ENCODE measurements at places on chromosomes 3 and 15.

DNA sequence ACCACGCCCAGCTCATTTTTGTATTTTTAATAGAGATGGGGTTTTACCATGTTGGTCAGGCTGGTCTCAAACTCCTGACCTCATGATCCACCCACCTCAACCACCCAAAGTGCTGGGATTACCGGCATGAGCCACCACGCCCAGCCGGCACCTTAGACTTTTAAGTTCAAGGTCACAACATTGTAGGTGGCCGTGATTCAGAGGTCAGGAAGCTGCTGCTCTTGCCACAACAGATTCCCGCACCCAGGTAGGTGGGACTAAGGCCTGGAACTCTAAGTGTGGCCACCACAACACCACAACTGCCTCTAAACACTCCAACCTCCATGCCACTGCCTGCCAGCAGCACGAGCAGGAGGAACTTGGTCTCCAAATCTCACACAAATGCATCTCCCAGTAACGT is 196.8 kb downstream of the STT3B start:
- no peak for DNase-seq

DNA sequence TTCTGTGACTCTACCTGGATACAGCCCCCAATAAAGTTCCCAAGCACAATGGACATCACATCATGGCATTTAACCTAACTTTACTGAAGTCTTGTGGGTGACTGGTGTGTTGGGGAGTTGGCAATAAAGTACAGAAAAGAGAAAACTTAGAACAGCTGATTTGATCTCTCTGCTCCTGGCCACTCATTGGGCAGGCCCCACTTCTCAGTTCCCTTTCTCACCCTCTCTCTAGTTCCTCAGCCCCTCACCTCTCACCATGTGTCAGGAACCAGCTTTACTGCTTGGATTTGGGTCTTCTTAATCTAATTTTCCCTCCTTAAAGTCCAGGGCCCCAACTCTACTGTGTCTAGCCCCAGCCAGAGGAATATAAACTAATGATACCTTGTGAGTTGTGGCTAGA is 713 bp upstream of the MUC13 start:
- no peak for DNase-seq

GRCh38 chr3:194496217-194496919 is 9.6 kb upstream of the ATP13A3 start:
- DNase-seq: no peak

- DNase-seq: no peak
Observed at GRCh38 chr3:197286678-197287077, 11.7 kb downstream of the DLG1 start.

- no peak for DNase-seq
Observed at GRCh38 chr3:73546961-73547360, 77.8 kb downstream of the PDZRN3 start.

GRCh38 chr3:24344784-24345439 is 149.7 kb downstream of the THRB start:
- DNase-seq: no peak

- no peak for DNase-seq
Observed at GRCh38 chr3:133967992-133968892, 61.5 kb downstream of the SLCO2A1 start.

- DNase-seq: no peak
Observed at GRCh38 chr3:118406562-118406961, 628.1 kb downstream of the IGSF11 start.

- DNase-seq: no peak
Observed at GRCh38 chr3:123327956-123328850, 120.7 kb downstream of the ADCY5 start.

DNA sequence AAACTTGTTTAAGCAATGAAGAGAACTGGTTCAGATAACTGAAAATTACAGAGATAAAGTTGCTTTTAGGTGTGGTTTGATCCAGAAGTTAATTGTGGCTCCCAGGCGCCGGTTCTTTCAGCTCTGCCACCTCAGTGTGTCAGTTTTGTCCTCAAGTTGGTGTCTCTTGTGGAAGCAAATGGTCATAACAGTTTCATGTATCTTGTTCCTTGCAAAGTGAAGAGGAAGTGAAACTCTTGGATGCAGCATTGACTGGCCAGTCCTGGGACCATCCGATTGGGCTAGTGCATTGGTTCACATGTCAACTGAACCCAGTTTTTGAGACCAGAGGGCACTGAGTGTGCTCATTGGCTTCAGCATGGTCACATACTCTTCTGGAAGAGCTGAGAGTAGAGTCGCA is 181.4 kb upstream of the GRM7 start:
- no peak for DNase-seq

- DNase-seq: no peak
Observed at GRCh38 chr15:90711418-90711824, 5.7 kb upstream of the BLM start.

GRCh38 chr15:68205954-68206539 is 915 bp upstream of the CALML4 start:
- DNase-seq: no peak

- DNase-seq: no peak
Observed at GRCh38 chr3:16148783-16149182, 25.7 kb upstream of the GALNT15 start.

DNA sequence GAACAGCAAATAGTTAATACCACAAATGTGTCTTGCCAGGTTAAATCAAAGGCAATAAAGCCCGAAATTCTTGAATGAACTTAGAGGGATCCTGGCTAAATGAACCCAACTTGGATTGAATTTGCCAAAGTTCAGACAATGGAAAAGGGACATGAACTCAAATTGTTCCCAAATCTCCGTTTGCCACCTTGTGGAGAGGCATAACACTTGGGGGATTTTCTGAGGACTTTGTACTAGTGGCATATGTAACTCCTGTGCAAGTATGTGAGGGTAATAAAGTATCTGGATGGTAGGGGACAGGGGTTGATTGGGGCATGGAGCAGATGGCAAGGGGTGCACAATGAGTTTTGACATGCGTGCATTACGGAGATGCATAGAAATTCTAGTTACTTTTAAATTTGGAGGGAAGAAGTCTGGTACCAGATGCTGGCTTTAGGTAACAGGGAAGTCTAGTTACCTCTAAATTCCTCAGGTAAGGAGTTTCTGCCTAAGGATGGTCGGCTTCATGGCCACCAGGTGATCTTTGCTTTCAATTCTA is 1.2 kb upstream of the TCAIM start:
- no peak for DNase-seq

DNA sequence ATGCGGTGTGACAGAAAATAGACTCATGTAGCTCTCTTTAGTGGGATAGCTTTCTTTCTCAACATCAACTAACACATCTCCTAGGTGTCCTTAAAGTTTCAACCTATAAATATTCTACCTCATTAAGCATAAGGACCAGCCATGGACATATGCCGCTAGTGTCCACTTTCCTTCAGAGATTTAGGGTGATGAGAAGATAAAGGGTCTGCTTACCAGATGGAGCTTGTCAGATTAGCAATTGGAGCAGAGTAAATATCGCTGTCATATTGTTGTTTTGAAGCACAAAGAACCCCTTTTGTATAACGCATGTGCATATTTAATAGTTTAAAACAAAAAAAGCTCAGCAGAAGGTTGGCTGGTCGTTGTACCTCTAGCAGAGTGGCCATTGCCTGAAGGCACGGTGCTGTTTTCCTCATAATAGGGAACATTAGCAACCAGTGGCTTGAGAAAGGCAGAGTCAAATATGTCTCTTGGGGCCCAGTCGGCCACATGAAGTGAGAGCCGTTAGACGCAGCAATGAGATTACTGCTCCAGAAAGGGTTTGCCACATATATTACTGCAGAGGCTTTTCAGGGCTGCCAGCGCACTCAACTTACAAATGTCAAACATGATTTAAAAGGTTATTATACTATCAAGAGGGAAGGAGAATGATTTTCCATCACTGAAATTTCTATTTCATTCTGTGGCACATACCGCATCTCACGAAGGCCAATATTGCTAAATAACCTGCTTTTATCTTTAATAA is 264.2 kb downstream of the ROBO2 start:
- no peak for DNase-seq

GRCh38 chr3:161054860-161055604 is 50.1 kb downstream of the B3GALNT1 start:
- DNase-seq: no peak

GRCh38 chr3:138383715-138384465 is 35.5 kb downstream of the MRAS start:
- no peak for DNase-seq

DNA sequence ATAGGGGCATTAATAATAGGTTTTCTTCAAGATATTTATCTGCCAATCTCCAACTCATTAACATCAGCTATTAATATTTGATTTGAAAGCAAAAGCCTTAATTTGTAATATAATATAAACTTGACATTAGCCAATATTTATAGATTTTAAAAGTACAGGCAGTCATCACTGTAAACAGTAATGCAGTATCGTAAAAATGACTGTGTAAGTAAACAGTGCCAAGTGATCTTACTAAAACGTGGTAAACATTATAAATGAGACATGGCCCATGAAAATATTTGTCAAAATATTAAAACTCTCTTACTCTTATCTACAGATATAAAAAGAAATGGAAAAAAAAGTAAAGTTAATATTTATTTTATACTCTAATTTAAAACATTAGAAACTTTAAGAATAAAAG is 101.6 kb upstream of the EPHA6 start:
- DNase-seq: no peak

DNA sequence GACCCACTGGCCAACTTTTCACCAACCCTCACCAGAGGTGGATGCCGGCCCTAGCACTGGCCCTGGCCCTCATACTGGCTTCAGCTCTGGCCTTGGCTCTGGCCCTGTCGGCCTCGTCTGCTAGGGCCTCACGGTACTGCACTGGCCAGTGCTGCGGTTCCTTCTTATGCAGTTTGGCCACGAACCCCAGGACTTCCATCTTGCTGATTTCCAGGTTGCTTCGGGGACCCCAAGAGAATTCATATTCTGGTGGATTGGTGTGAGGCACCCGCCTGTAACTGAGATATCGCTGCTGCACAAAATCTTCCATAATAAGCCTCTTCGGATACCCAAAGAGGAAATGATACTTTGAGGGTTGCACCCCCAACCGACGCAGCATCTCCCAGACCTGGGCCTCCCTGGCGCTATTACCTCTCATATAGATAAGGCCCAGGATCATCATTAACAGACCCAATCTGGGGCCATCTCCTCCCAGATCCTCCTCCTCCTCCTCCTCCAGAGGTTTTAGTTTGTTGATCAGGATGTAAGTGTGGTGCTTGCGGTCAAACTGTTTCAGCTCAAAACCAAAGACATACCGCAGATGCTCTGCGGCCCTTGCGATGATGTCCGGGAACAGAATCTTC is 883 bp downstream of the MAGEF1 start:
- no peak for DNase-seq

- no peak for DNase-seq
Observed at GRCh38 chr15:44075535-44075934, 119.5 kb downstream of the FRMD5 start.
